Central memory CD4-positive, alpha-beta T cell (primary cell): ENCODE measurements at places on chromosomes 7 and 10.

GRCh38 chr10:11404901-11405300 lies 206.5 kb downstream of the USP6NL start:
- DNase-seq: no peak

DNA sequence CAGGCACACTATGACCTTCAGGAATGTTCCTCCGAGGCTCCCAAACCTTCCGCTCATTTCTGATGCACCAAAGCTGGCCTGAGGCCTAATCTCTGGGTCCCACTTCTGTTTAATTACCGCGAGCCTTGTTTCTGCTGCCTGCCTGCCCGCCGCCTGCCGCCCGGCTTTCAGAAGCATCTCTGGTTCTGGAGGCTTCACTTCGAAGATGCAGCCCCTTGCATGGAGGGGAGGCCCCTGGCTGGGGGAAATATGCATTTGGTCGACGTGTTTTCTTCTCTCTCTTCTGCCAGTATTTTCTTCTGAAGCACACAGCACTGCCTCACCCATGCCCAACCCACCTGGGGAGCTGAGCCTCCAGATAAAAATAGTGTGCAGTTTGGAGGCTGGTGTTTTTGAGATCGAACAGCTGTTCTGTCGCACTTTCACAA lies 166.9 kb downstream of the PAXIP1 start:
- DNase-seq: no peak

GRCh38 chr7:71137479-71137878 lies 5.5 kb downstream of the GALNT17 start:
- no peak for DNase-seq

- DNase-seq: no peak
These were observed 57.1 kb downstream of the NXPH1 start for GRCh38 chr7:8490391-8491045.

DNA sequence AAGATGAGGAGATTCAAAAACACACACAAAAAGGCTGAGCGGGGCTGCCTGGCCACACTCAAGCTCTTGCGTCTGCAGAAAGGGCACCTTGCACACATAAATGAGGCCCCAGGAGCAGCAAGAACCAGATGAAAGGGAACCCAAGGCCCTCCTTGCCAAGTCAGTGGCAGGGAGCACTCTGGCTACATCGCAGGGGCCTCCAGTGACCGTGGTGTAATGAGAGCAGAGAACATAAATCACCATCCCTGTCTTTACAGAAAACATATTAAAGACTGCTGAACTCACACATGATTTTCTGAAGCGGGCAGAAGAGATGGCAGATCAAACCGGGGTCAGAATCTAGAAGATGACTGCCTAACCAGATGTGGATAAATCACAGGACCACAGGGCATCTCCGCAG lies 80.5 kb downstream of the SLIT1 start:
- DNase-seq: no peak

DNA sequence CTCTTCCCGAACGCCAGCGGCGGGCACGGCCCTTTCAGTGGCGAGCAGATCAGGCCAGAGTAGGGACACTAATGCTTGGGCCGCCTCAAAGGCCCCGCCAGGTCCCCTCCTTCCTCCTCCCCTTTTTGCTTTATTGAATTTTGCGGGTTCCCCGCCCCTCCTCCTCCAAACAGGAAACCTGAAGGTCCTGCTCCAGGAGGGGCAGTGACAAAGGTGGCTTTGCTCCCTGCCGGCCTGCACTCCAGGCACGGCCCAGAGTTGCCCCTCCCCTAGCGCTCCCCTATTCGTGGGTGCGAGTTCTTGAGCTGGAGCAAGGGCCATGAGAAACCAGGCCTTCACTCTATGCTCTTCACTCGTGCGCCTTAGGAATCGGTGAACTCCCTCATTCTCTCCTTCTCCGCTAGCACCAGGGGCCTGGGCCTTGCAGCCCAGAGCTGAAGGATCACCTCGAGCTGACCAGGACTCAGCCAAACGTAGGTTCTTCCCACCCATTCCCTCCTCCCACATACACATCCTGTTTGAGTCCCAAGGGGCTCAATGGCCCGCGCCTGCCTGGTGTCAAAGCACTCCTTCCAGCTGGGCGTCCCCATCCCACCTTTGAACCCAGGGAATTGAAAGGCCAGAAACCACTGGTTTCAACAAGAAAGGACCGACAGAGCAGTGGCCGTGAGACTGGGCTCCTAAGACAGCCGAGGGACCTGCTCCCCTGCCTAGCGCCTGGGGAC lies 619 bp upstream of the HOXA6 start:
- no peak for DNase-seq

DNA sequence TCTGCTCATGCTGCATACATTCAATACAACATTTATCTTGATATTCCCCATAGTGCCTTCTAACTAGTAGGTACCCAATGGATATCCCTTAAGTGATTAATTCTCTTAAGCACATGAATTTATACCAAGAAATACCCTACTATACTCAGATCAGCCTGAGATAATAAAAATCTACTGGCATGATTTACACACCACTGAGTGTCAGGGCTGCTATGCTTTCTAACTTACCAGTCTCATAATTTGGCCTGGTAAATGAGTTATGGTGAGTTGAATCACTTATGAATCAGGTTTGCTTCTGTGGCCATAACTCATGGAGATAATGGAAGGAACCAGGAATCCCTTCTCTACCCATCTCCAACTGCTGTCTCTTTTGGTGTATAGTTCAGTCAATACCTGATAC lies 122.8 kb downstream of the THSD7A start:
- no peak for DNase-seq

GRCh38 chr10:69359148-69359547 lies 57.6 kb downstream of the TACR2 start:
- DNase-seq: no peak

- DNase-seq: no peak
These were observed 3.3 kb downstream of the PRSS1 start for GRCh38 chr7:142752376-142753225.

DNA sequence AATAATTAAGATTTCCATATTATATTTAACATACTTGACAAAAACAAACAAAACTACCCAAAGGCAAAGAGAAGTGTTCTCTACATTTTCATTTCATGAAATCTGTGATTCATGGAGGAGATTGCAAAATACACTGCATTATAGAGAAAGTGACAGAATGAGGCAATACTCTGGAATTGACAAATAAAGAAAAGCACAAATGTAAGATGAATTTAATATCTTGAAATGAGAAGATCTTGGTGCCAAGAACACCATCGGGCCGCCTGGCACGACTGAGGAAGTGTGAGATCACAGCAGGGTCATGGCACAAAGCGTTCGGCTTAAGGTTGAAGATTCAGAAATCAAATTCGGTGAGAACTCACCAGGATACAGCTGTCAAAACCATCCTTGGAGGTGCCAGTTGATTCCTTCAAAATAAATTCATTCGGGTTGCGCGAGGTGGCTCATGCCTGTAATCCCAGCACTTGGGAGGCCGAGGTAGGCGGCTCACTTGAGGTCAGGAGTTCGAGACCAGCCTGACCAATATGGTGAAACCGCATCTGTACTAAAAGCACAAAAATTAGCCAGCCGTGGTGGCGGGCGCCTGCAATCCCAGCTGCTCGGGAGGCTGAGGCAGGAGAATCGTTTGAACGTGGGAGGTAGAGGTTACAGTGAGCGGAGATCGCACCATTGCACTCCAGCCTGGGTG lies 174.0 kb upstream of the PFKP start:
- no peak for DNase-seq

- DNase-seq: no peak
These were observed 236.8 kb downstream of the FANK1 start for GRCh38 chr10:126133082-126133620.

- DNase-seq: no peak
These were observed 179.6 kb upstream of the GALNT17 start for GRCh38 chr7:70952311-70952710.

DNA sequence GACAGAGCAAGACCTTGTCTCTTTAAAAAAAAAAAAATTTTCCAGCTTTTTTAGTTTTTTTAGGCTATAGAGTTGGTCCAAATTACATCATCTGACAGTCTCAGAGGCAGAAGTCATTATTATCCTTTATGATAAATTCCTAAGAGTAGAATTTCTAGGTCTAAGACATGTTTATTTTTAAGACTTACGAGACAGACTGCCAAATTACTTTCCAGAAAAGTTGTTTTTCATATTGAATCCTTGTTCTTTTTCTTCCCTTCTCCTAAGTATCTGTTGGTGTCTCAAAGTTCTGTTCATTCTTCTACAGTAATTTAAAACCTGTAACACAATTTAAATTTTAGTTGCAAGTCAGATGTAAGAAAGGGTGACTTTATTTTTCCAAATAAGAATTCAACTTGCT lies 421.4 kb downstream of the GALNT17 start:
- no peak for DNase-seq

DNA sequence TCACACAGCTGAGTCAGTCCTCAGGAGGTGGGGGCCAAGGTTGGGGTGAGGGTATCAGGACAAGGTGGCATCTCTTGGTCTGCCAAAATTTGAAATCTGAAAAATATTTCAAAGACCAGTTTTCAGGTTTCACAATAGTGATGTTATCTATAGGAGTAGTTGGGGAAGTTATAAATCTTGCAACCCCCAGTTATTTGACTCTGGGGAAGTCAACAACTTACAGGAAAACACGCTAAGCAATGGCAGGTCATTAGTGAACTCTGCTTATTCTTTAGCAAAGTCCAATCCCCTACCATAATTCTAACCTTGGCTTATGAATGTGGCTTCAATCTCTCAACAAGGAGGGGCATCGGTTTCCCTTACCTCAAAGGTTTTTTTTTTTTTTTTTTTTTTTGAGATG lies 94.9 kb downstream of the MARCHF5 start:
- no peak for DNase-seq

GRCh38 chr10:121469797-121470606 lies 128.2 kb downstream of the FGFR2 start:
- DNase-seq: no peak

DNA sequence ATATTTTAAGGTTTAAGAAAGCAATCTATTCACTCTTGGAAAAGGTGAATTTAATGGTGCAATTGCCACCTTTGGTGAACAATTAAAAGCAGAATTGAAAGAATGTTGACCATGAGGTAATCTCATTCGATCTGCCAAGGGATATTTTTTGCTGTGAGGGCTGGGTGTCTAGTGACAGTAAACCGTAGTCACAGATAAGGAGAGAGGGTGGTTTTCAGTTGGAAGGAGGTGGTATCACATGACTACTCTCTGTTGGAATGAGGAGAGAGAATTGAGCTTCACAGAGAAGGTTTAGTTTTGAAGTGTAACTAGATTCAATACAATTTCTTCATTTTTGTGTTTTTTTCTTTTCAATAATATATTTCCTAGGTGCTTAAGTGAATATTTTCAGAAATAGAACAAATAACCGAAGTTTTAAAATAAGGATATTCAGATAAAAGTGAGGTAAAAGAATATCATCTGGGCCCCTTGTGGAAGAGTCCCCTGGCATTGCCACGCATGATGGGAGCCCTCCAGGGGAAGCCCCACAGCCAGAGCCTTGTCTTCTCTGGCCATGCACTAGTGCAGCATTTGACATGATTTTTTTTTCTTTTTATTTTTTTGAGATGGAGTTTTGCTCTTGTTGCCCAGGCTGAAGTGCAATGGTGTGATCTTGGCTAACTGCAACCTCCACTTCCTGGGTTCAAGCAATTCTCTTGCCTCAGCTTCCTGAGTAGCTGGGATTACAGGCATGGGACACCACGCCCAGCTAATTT lies 73.4 kb downstream of the GPR141 start:
- DNase-seq: no peak

- no peak for DNase-seq
These were observed 2.8 kb downstream of the ZNF746 start for GRCh38 chr7:149494738-149495368.

- DNase-seq: no peak
These were observed 186.6 kb upstream of the CELF2 start for GRCh38 chr10:10831085-10831484.

- no peak for DNase-seq
These were observed 668.3 kb downstream of the IPMK start for GRCh38 chr10:57599440-57599839.

- no peak for DNase-seq
These were observed 78.1 kb upstream of the TBX20 start for GRCh38 chr7:35331730-35332678.

- DNase-seq: no peak
These were observed 61.9 kb downstream of the COL13A1 start for GRCh38 chr10:69863580-69863979.

GRCh38 chr10:50653142-50653541 lies 29.4 kb upstream of the SGMS1 start:
- DNase-seq: peak; percentile 15
